SK-N-MC (cell line): ENCODE measurements at places on chromosomes 3 and 15.

DNA sequence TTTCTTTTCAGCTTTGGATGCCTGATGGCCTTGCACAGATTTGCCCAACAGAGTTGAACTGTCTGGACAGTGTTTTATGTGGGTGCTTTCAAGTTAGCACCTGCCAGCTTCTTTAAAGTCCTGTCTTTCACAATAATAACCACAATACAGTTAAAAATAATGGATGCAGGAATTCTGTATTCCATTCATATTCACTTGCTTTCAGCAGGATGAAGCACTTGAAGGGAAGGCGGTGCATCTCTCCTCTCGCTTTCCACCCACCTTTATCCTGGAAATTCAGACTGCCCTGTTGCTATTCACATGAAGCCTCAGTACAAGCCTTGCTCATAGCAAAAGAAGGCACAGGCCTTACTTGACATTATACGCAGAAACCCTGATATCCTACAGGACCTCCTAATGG is 26.5 kb upstream of the GYG1 start:
- DNase-seq = no peak

GRCh38 chr15:94457661-94458060 is 226.3 kb downstream of the MCTP2 start:
- DNase-seq = no peak

DNA sequence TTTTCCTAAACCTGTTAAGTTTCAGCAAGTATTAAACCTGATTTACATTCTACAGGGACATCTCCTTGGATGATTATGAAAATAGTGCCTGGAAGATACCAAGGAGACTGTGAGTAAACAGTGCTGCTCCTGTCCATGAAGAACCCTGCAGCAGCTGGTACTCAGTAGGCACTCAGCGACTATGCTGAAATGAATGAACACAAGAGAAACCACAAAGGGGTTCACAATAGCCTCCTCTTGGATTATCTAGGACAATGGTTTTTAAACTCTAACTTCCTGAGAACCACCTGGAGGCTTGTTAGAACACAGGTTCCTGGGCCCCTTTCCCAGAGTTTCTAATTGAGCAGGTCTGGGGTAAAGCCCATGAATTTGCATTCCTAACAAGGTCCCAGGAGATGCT is 488.4 kb upstream of the UBE2E2 start:
- DNase-seq = no peak

DNA sequence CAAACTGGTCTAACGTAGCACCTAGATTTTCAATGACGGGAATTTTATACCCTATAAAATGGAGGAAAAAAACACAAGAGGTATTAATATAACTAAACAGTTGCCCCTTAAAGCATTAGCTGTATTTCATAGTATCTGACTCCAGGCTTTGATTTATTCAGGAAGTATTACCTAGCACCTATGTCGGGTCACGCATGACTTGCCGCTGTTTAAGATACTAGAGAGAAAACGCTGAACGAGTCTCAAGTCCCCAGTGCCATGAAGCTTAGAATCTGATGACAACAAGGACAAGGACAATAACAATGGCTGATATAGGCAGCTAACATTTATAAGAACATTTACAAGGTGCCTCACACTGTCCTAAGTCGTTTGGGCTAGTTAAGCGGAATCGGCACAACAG is 1.9 kb downstream of the SNRPA1 start:
- DNase-seq = no peak

DNA sequence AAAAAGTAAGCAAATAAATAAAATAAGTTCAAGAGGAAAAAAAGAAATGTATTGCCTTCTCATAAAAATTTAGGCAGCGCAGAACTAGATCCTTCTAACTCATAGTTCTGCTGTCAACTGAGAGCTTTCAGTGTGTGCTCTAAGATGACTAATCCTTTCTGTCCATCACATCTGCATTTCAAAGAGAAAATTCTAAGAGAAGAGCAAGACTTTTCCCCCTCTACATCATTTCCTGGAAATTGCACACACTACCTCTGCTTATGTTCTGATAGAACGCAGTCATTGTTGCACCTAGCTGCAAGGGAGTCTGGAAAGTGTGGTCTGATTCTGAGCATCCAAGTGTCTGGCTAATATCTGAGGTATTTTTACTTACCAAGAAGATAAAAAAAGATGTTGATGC is 39.6 kb upstream of the SLCO3A1 start:
- DNase-seq = no peak

DNA sequence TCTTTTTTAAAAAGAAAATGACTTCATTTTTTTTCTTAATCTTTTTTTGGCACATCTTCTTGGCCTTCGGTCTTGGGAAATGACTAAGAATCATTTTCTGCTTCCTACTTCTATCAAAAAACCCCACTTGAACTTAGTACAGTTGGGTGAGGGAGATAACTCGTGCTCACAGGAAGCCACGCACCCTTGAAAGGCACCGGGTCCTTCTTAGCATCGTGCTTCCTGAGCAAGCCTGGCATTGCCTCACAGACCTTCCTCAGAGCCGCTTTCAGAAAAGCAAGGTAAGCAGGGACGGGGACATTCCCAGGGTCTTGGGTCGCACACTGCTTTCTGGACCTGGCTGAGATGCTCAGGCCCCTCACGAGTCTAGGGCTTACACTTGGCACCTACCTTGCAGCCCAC is at the start of gene CCR4:
Gene CCR4, plus strand, starts transcription at position 235 of the 402 bp plus-strand sequence. CDS start 1,779 bp downstream, outside the sequence.
- DNase-seq = no peak

DNA sequence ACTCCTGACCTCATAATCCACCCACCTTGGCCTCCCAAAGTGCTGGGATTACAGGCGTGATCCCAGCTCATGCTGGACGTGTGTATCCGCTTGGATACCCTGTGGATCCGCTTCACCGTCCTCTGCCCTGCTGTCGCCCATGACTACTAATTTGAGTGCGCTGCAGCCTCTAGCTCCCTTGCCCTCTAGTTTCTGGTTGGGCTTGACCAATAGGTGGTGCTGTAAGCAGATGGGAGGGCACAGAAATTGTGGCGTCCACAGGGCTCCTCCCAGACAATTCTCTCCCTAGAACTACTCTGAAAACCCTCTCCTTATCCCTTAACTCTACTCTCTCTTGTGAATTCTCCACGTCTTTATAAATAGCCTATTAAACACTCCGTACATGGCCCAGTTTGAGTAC is 36.2 kb downstream of the ZPLD1 start:
- DNase-seq = no peak

DNA sequence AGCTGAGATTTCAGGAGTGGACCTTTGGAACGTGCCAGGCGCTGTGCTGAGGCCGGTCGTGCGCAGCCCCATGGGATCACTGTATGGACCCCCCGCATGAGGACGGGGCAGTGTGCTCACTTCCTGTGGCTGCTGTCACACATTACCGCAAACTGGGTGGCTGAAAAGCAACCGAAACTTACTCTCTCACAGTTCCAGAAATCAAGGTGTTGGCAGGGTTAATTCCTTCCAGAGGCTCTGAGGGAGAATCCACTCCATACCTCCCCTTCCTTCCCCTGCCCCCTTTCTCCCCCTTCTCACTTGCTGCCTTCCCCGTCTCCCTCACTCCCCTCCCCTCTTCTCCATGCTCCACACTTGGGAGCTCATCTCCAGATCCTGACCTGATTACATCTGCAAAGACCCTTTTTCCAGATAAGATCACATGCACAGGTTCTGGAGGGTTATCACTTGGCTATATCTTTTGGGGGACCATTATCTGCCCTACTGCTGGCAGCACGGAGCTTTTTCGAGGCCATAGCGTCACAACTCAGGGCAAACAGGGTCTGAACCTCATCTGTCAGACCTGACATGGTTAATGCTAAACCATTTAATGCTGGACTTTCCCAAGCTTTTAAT is 41.2 kb downstream of the KLF13 start:
- DNase-seq = no peak

DNA sequence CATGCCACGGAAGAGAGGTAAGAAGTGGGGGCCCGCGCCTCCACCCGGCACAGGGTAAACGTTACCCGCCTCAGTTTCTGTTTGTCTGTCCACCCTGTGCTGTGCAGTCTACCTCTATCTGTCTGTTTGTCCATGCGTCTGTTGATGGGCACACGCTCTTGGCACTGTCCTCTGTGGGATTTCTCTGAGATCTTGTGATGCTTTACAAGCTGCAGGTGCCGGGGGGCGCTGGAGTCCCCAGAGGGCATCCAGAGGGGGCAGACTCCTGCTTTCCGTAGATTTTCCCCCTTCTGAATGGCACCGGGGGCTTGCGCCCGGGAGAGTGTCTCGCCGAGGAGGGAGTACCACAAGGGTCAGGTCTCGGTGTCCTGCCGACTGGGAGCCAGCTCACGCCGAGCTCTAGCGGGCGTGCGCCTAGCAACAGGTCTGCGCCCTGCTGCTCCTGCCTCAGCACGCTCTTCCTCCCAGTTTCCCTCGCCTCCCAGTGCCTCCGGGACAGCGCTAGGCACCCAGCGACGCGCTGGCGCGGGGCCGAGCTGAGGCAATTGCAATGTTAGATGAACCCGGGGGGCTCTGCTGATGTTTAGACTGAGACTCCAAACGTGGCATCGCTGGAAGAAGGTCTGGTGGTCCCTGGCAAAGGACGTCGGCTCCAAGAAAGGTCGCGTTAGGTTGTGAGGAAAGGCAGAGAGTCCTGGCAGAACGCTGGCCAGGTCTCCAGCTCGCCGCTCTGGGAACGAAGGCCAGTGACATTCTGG is 667 bp downstream of the CEMIP start:
- no peak for DNase-seq

- DNase-seq = no peak
Measured at GRCh38 chr3:82386647-82387046, 625.2 kb upstream of the GBE1 start.

- no peak for DNase-seq
Measured at GRCh38 chr3:125644036-125645005, 49.0 kb upstream of the OSBPL11 start.

- no peak for DNase-seq
Measured at GRCh38 chr3:18538463-18539230, 113.5 kb upstream of the SATB1 start.

DNA sequence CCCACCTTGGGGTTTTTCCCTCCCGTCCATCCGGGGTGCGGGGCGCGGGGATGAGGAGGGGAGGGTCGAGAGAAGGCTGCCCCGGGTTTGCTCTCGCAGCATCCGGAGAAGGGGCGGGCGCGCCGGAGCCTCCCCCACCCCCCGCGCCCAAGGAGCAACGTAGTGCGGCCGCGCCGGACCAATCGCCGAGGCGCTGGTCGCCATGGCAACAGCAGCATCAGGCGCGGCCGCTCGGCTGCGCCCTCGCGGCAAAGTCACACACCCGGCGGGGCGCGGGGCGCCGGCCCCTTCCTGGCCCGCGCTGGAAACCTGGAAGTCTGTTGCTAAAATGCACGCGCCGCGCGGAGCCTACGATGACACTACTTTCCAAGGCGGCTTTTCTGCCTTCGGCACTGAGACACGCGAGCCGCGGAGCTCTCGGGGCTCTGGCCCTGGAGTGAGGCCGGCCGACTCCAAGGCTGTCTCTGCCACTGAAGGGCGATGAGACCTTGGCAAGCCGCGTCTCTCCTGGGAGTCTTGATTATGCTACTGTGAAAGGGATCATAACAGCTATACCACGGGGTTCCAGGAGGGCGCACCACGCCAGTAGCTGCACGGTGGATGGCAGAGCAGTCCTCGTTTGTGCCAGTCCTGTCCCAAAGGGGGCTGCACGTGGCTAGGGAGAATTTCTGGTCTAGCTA is at the start of gene IQSEC1:
Gene IQSEC1, minus strand, starts transcription at position 104 of the 680 bp plus-strand sequence. CDS start 415 bp downstream, outside the sequence.
- no peak for DNase-seq

DNA sequence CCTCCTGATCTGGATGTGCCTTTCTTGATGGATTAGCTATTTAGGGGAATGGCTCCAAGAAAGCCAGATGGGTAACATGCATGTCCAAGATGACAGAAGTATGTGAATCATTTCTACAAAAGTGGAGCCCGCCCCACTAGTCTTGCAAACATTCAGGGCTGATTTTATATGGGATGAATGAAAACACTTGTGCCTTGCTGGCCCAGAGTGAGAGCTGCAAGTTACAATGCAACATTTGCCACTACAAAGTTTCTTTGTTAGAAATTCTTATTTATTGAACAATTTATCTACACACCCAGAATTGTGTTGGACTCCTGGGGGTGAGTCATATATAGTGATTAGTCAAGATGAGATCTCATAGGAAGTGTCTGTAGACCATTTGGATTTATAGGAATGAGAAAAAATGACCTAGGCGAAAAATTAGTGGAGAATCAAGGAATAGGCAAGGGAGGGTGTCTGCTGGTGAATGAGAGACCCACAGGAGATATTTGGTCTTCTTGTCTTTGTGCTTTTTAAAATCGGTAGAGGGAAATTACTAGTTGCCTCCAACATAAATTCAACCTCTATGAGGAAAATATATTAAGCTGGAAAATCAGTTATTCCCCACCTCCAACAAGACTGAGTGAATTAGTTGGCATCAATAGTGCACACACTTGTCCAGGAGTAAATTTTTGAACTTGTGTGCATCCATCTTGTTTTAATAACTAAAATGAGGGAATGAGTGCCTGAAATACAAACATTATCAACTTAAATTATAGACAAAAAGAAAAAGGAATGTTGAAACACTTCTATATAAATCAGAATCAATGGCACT is 53.5 kb upstream of the DCBLD2 start:
- no peak for DNase-seq

DNA sequence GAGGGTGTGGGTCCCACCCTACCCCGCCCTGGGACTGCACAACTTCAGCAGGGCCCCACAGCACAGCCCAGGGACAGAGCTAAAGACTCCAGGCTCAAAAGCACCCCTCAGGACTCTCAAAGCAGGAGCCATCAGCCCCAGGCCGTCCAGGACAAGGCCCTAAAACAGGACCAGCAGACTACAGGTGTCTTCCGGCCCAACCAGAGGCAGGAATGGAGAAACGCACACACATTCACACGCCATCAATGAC is 26.1 kb downstream of the ATRIP start:
- DNase-seq = no peak

DNA sequence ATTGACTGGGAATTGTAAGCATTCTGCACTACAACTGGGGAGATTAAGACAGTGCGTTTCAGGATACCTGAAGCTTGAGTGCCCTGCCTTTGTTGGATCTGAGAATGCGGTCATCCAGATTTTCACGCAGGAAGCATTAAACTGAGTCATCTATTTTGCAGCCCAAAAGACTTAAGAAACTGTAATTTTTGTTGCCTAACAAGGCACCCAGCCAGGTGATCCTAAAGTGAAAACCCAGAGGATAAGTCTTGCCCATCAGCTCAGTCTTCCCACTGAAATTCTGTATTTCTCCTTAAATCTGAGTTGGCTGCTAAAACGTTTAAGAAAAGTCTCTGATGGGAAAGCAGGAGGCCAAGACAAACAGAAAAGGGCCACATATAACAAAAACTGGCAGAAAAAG is 242.5 kb upstream of the TMCO5A start:
- no peak for DNase-seq

GRCh38 chr3:164397462-164397861 is 680.8 kb downstream of the SI start:
- DNase-seq = no peak

- no peak for DNase-seq
Measured at GRCh38 chr15:95880630-95881029, 449.9 kb upstream of the NR2F2 start.

DNA sequence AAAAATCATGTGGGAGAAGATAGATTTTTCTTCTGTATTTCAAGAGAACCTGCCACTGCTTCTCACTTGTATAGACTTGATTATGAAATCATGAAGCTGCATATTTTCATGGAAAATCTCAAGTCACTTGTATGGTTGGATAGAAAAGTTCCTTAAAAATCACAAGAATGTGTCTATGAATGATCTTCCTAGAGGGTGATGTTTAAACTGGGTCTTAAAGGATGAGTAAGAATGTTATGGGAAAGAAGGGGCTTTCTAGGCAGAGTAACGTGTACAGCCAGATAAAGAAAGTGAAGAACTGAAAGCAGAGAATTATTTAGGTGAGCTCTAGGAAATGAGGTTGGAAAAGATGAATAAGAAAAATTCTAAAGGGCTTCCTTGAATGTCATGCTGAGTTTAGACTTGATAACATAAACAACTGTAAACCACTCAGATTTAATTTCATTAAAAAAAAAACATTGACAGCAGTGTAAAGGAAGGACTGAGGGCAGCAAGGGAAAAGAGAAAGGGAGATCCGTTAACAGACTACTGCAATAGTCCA is 5.0 kb downstream of the CD47 start:
- no peak for DNase-seq
